ENCODE measurements at places on chromosomes 2 and 18.

- no peak for DNase-seq
Measured at GRCh38 chr18:26464128-26465011, 84.0 kb downstream of the KCTD1 start.

GRCh38 chr18:13176847-13177246 is 41.7 kb upstream of the LDLRAD4 start:
- DNase-seq: no peak

- no peak for DNase-seq
Measured at GRCh38 chr2:172993139-172993538, 82.5 kb upstream of the MAP3K20 start.

DNA sequence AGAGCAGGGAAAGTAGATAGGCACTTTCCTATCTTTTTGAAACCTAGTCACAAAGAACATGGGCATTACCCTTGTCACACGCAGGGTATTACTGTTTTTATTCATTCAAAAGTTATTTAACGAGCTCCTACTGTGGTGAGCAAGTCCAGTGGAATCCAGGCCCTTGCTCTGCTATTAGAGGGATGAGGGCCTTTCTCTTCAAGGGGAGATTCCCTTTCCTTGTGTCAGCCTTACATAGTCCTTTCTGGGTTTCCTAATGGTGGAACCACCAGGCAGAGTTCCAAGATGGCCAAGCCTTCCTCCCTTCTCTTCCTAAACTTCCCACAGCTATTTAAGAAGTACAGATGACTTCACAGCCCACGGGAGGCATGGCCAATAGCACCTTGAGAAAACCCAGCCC is 64.6 kb downstream of the SPTBN1 start:
- DNase-seq: no peak

DNA sequence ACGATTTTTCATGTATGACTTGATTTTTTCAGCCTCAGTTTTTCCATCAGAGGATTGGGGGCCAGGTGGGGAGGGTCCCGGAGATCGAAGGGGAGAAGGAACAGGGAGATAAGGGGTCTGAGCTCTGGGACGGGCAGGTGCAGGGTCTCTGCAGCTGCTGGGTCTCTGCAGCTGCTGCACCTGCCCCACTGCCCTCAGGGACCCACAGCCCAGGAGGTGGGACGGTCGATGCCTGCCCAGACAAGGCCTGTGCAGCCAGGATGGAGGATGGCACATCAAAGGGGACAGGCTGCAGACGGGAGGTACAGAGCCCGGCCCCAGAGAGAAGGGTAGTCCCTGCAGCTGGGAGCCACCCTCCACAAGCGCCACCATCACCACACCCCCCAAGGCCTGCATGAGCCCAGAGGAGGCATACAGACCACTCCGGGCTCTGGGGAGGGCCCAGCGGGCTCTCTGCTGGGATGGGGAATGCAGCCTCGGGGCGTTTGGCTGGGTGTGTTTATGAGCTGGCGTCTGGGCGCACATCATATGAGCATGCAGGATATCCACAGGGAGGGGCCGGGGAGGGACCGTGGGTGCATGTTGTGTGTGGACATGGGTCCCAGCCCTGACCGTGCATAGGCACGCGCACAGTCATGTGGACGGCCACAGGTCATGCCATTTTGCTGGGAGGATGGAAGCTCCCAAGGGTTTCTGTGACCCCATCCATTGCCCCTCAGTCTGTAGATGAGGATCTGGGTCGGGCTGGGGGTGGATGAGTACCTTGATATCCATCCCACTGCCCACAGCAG is 34.9 kb upstream of the GPC1 start:
- DNase-seq: no peak

GRCh38 chr18:7020995-7021777 is 96.4 kb downstream of the LAMA1 start:
- DNase-seq: no peak

- DNase-seq: no peak
Measured at GRCh38 chr2:168669151-168669550, 133.3 kb upstream of the NOSTRIN start.

DNA sequence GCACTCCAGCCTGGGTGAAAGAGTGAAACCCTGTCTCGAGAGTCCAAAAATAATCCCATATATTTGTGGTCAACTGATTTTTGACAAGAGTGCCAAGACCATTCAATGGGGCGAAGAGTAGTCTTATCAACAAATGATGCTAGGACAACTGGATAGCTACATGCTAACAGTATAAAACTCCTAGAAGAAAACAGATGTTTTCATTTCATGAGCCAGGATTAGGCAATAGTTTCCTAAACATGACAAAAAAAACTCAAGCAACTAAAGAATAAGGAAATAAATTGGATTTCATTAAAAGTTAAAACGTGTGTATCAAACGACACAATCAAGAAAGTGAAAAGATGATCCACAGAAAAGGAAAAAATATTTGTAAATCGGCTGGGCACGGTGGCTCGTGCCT is 6.3 kb downstream of the LIMS2 start:
- no peak for DNase-seq

GRCh38 chr2:105928563-105928962 is 183.9 kb downstream of the NCK2 start:
- no peak for DNase-seq
